ENCODE measurements at places on chromosomes 1 and 21. TPM values are rescaled to one million over a fixed set of nuclear protein-coding genes. Genes with fewer than 3 reads are reported as not detected.

FAAH gene
- total RNA-seq = 0.88 TPM

RCAN3 gene
- 12.0 TPM for total RNA-seq

SLAMF9 gene
- total RNA-seq = 0.43 TPM

RHBDL2 gene
- total RNA-seq = 2.3 TPM

RHOU gene
- 17.2 TPM for total RNA-seq

CLEC20A gene
- total RNA-seq = not detected

SIM2 gene
- total RNA-seq = 4.8 TPM

OR10K2 gene
- total RNA-seq = not detected

SMCP gene
- not detected for total RNA-seq

TTC22 gene
- not detected for total RNA-seq

E2F2 gene
- 2.9 TPM for total RNA-seq

PTPRC gene
- total RNA-seq = not detected

PHACTR4 gene
- 29.5 TPM for total RNA-seq

EXTL2 gene
- total RNA-seq = 7.8 TPM

PINK1 gene
- total RNA-seq = 31.5 TPM

GRHL3 gene
- 1.0 TPM for total RNA-seq

C1orf226 gene
- total RNA-seq = 0.92 TPM

TMEM200B gene
- total RNA-seq = 0.05 TPM

HES5 gene
- not detected for total RNA-seq

GIPC2 gene
- total RNA-seq = 0.05 TPM

RAB7B gene
- 0.56 TPM for total RNA-seq

MYOG gene
- not detected for total RNA-seq

HRNR gene
- total RNA-seq = not detected

MX2 gene
- total RNA-seq = not detected

L1TD1 gene
- not detected for total RNA-seq

TMEM82 gene
- total RNA-seq = 0.05 TPM

EXO5 gene
- 3.3 TPM for total RNA-seq

STIL gene
- 10.9 TPM for total RNA-seq

ANGPTL3 gene
- total RNA-seq = not detected

ARTN gene
- total RNA-seq = 0.10 TPM

MRPL39 gene
- total RNA-seq = 33.2 TPM

DDX20 gene
- total RNA-seq = 9.7 TPM

HJV gene
- total RNA-seq = not detected

HEYL gene
- total RNA-seq = 4.0 TPM

CSF3R gene
- total RNA-seq = not detected

CYP4B1 gene
- not detected for total RNA-seq

TP53BP2 gene
- total RNA-seq = 31.2 TPM

TBX15 gene
- 0.07 TPM for total RNA-seq

S100A7 gene
- total RNA-seq = not detected

CDA gene
- 43.0 TPM for total RNA-seq

TNFSF18 gene
- not detected for total RNA-seq

CD1B gene
- total RNA-seq = not detected

CLCA4 gene
- not detected for total RNA-seq

LCE2A gene
- not detected for total RNA-seq

RNU1-1 gene
- total RNA-seq = not detected

TRIM67 gene
- 0.11 TPM for total RNA-seq

DTL gene
- 20.0 TPM for total RNA-seq

C1orf94 gene
- total RNA-seq = not detected

CASQ2 gene
- not detected for total RNA-seq

TOR1AIP1 gene
- 33.9 TPM for total RNA-seq

CYP2J2 gene
- 0.12 TPM for total RNA-seq
